ENCODE measurements at places on chromosomes 6 and 20.

GRCh38 chr6:116278854-116279231, 887 bp downstream of the TSPYL1 start:
- DNase-seq = no peak

DNA sequence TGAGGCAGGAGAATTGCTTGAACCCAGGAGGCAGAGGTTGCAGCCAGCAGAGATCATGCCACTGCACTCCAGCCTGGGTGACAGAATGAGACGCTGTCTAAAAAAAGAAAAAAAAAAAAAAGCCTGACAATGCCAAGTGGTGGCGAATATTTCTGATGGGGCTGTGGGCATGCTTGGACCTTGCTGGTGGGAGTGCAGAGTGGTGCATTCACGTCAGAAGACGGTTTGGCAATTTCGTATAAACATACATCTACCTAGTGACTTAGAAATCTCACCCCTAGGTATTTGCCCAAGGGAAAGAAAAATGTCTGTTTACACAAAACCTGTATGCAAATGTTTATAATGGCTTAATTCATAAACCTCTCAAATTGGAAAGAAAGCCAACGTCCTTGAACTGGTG, 33.6 kb downstream of the CTCFL start:
- DNase-seq = no peak

DNA sequence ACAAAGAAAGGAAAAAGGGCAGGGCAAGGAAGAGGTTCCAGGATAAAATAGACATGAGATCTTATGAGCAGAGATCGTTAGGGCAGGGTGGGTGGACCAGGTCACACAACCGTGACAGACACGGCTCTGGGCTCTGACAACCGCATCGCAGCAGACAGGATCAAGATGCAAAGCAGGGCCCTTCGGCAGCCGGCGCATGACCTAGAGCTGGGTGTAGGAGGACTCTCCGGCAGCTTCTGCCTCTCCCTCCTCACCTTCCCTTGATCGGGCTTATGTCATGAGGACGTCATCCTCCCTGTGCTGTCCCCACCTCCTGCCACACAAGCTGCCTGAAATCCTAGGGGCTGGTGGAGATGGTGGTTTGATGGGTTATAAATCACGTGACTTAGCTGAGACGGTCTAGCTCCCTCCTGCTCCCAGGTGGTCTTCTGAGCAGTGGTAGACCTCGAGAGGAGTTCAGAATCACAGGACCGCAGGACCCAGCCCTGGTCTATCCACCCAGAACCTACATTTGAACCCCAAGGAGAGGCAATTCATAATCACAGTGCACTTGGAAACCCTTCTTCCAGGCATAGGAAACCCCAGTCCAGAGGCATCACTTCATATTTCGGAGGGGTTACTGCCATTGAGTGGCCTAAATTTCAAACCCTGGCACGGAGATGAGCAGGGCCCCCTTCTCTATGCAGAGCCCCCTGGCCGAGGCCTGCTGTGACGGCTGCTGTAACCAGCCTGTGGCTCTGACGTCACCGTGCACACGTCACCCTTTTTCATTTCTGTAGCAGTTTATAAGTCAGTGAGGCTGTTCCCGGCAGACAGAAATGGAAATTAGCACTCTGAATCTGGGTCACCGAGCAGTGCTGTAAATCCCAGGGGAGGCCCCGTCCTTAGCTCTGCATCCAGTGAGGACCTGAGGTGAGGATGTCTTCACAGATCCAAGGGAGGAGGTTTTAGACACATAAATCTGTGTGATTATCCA, 8.7 kb upstream of the CCR6 start:
- DNase-seq = no peak

- DNase-seq = no peak
These were observed 40.4 kb upstream of the GFRAL start for GRCh38 chr6:55286824-55287223.
